GM20000 (cell line): ENCODE measurements at places on chromosomes 7 and 10.

- DNase-seq: no peak
These were observed 20.1 kb downstream of the CYTH3 start for GRCh38 chr7:6252341-6252746.

GRCh38 chr7:157488281-157488680 is 151.5 kb downstream of the DNAJB6 start:
- no peak for DNase-seq

GRCh38 chr7:129911790-129912189 is 41.0 kb downstream of the UBE2H start:
- DNase-seq: no peak

- DNase-seq: peak; percentile 33
These were observed 789 bp downstream of the TCF7L2 start for GRCh38 chr10:112950714-112951358.

GRCh38 chr10:102153093-102153620 is 968 bp downstream of the NOLC1 start:
- no peak for DNase-seq
